ENCODE measurements at places on chromosomes 12 and 14.

GRCh38 chr14:24297190-24297964 lies 2.2 kb downstream of the DHRS1 start:
- no peak for DNase-seq

DNA sequence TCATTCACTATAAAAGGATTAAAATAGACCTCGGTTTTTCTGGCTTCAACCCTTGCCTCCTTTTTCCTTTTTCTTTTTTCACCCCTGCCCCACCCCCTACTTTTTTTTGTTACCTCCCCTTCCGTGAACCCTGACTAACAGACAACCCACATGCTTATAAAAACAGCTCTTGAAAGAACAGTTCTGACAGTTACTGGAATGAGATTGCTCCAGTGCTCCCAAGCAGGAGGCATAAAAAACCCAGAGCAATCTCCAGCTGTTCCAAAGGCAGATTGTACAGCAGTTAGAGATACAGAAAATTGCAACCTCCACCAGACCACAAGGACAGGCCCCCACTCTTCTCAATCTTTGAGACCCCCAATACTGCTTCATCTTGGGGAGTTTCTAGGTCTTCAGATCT lies 29.9 kb upstream of the TMEM260 start:
- DNase-seq: no peak

- DNase-seq: no peak
Measured at GRCh38 chr12:12600659-12601058, 11.0 kb upstream of the CREBL2 start.

GRCh38 chr12:85755760-85756159 lies 80.4 kb downstream of the RASSF9 start:
- DNase-seq: no peak

DNA sequence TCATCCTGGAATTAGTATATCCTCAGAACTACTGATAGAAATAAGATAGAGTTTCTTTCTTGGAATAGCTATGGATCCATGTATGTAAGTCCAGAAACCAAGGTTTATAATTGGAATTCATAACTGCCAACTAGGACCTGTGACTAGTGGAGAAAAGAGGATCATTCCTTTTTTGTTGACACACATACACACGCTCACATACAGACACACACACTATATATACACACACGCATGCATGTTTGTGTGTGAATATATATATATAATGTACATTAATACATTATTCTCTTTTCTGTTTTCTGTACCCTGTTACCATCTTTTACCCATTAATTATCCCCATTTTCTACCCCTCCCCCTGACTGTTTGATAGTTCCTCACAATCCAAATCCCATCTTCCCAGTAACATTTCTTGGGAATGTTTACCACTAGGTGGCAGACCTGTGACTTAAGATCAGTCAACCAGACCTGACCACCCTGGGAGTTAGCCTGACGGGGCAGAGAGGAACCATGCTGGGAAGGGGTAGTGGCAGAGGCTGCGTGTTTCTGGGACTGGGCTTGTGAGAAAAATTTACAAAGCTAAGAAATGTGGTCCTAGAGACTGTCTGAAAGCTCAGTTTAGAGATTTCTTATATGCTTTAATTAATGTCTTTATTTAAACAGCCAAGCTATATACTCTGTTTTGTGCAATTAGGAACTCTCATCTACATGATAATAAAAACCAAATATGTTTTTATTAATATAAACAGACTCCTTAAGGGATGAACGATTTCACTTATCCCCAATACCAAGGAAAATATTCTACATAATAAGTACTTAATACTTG lies 308.0 kb downstream of the PPFIA2 start:
- DNase-seq: no peak

DNA sequence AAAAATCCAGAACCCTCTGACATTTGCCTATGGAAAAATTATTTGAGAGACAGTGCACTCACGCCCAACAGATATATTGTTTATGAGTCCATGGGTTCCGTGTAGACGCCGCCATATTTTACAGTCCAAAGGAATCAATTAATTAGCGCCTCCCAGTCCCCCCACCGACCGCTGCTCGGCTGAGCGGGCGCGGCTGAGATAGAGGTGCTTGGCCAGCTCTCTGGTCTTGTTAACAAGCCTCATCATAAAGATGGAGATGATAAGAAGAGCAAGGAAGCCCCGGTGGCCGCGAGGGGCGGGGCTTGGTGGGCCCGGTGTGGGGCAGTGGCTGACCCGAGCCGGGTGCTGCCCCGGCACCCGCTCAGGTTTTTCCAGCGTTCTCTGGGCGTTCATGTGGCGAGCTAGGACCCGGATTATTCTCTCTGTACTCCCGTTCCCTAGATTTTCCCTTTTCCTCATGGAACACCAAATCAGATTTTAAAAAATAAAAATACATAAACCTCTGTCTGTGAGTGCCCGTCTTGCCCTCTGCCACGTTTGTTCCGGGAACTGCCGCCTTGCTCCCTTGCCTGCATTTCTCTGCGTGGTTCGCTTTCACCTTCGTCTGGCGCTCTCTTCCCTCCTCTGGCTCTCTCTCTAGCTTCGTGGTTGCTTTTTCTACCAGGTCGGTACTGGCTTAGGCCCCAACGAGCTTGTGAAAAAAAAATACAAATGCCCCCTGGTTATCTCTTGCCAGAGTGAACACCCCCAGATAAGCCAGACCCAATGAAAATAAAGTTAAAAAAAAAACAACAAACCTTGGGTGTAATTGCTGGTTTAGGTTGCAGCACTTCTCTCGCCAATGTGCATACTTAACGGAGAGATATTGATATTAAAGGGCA lies 9.0 kb downstream of the HOXC12 start:
- no peak for DNase-seq

DNA sequence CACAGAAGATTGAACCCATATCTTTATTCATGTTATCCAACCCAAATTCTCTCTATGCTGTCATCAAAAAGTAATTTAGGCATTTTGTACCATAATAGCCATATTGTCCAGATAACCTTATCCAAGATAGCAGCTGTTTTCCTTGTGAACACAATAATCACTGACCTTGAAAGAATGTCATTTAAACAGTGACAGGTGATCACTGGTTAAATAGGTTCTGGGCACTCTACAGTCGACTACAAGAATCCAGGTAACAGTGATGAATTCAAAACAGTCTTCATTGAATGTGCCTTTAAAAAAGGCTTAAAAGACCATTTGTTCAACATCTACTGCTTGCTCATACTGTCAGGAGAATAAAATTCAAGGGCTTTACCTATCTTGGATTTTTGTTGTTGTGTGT lies 4.6 kb upstream of the SPX start:
- DNase-seq: no peak

GRCh38 chr14:20387576-20387975 lies 25.7 kb downstream of the TEP1 start:
- no peak for DNase-seq

DNA sequence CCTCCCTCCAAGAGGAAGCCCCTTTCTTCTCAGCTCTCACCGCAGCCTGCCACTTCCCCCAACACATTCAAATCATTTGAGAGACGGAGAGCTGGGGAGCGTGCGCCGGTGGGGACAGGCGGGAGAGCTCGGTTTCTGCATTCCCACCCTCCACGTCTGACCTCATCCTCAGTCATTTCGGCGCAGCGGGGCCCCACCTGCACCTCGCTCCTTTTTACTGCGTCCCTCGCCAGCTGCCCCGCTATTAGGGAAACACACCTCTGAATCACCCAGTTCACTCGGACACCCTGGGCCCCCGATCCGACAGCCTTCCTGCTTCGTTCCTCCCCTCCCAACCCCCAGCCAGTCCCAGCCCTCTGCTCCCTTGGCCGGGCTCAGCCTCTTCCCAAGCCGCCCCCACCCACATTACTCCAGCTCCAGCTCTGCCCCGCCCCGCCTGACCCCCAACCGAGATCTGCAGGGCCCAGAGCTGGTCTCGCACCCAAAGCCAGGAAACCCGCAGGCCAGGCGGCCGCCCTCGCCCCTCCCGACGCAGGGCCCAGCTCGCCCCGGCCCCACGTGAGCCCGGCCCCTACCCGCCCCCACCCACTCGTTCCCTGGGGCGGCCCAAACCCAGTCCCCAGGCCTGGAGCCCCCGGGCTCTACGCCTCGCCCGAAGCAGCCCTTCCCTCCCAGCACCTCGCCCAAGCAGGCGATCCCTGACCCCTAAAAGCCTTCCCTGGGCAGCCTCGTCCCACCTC lies 783 bp downstream of the CORO1C start:
- peak; percentile 2 for DNase-seq

DNA sequence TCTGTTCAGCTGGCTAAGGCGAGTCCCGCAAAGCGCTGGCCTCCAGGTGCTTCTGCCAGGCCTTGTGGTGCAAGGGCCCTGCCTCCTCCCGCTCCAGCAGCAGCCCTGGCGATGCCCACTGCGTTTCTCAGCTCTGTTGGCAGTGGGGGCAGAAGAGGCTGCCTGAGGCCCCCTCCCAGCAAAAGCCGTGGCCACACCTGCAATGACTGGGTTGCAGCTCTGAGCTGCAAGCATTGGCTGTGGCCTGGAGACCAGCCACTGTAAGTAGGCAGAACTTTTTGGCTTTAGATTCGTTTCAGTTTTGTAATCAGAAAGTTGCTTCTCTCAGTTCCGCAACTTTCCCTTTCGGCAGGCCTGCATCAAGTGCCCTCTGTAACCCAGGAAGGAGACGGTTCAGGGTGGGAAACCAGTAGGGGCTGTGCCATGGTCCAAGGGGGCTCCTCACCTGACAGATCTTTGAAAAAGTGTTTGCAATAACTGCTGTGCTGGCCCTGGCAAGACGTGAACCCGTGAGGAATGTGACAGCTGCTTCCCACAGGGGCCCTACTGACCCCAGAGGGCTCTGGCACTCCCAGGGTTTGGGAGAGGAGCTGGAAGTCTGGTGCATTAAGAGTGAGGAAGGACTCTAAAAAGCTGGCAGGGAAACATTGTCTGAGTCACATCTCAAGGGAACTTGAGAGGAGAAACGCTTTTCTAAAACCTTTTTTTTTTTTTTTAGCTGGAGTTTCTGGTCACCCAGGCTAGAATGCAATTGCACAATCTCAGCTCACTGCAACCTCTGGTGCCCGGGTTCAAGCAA lies 54.5 kb upstream of the MAX start:
- DNase-seq: no peak

DNA sequence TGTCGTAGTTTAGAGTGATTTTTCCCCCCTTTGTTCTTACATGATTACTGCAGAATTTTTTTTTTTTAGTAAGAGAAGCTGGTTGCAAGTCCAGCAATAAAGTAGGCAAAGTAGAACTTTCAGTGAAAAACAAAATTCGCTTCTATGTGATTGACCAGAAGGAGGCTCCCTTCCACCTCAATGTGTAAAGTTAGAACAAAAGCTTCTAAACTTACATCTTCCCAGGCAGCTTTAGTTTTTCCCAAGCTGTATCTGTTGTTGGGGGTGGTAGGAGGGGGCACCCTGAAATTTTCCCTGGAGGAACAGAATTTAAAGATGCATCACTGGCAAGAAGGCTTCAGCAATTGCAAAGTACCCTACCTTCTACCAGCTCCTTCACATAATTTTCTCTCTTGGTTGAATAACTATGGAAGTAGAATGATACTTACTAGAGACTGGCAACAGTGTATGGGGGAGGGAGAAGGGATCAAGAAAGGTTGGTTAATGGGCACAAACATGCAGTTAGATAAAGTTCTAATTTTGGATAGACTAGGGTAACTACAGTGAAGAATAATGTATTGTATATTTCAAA lies 87.3 kb upstream of the E2F7 start:
- DNase-seq: no peak

DNA sequence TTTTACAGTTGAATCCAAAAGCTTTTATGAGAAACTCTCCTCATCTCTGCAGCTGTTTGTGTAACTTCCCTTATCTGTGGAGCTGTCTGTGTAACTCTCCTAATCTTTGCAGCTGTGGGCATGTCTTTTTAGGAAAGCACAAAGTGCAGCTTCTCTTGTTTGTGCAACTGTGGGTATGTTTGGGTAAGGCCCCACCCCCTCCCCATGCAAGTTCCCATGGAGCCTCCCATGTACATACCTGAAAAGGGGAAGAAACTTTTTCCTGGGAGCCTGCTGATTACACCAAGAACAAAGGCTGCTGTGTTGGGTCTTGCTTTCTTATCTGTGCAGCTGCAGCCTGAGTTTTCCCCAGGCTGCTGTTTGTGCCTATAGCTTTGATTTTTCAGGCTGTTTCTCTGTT lies 42.7 kb upstream of the CDKN3 start:
- no peak for DNase-seq

DNA sequence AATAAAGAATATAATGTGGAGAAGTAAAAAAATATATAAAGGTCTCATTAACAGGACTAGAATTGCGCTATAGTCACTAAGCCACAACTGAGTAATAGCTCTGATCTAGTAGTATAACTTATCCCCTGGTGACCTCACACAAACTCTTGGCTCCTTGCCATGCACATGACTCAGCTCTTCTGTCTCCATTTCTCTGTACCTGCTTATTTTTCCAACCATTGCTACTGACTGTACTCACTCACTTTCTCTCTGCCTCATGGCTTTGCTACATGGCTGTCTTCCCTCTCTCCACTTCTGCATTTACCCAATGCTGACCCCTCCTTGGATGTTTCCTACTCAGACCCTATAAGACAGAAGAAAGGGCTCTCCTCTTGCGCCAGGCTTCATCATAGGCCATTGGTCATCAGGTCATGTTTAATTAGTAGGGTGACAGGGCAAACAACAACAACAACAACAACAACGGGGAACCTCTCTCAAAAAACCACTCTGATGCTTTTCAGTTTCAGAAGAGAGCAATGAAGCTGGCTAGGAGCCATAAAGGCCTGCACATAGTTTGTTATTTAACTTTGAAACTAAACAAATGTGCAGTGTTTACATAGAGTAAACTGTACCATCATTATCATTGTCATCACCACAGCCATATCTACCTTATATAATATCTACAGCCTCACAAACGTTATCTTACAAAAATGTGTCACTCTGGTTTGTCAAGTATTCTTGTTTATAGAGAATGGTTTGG lies 25.6 kb upstream of the KRAS start:
- no peak for DNase-seq

DNA sequence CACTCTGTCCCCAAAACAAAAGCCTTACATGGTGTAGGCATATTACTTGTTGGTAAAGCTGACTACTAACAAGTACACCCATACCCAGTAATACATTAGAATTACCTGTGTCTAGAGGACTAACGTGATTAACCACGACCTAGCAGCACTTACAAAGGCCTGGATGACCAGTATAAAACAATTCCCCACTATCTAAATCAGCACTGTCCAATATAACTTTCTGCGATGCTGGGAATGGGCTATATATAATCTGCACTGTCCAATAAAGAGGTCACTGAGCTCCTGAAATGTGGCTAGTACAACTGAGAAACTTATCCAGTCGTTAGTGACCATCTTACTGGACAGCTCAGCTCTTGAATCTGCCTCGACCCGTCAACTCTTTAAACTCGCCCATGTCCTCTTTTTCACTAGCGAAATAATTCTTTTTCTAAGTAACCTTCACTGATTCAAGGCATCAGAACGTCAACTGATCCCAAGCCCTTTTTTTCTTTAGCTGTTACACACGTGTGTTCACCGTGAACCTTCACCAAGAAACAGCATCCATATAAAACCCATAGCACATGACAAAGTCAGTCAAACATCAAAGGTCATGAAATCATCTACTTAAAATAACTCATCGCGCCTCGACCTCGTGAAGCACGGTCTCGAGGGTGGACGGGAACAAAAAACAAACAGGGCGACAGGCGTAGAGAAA lies 905 bp upstream of the CIPC start:
- DNase-seq: no peak
